NCI-H2107 (cell line): ENCODE measurements at places on chromosomes 7 and 10.
A peak's percentile ranks its signal among the peaks of the same experiment; 100 is the strongest.

- no peak for DNase-seq
Measured at GRCh38 chr10:53699684-53700083, 927.1 kb upstream of the MBL2 start.

- no peak for DNase-seq
Measured at GRCh38 chr10:21047511-21047910, 150.4 kb upstream of the NEBL start.

GRCh38 chr7:54858008-54858692 lies 99.1 kb upstream of the SEC61G start:
- DNase-seq = peak; percentile 23

GRCh38 chr10:125334545-125334944 lies 174.2 kb upstream of the CTBP2 start:
- no peak for DNase-seq

DNA sequence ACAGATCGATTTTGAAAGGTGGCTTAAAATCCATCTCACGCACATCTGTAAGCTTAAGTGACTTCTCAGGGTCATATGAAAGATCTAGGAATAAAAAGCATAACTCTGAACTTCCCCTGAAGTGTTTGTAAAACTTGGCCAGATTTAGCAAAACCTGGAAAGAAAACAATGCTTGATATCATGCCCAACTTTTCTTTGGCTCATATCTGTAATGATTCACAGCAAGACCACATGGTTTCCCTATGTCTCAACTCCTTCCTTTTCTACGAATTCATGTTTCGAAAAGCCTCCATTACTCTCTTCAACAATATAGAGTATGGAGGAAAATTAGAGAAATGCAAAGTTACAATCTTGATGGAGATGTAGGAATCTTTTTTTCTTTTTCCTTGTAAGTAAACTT lies 20.1 kb upstream of the CABCOCO1 start:
- DNase-seq = no peak

GRCh38 chr7:35003679-35004303 lies 33.5 kb downstream of the DPY19L1 start:
- DNase-seq = peak; percentile 61

GRCh38 chr10:60463746-60464145 lies 74.1 kb upstream of the ANK3 start:
- no peak for DNase-seq

DNA sequence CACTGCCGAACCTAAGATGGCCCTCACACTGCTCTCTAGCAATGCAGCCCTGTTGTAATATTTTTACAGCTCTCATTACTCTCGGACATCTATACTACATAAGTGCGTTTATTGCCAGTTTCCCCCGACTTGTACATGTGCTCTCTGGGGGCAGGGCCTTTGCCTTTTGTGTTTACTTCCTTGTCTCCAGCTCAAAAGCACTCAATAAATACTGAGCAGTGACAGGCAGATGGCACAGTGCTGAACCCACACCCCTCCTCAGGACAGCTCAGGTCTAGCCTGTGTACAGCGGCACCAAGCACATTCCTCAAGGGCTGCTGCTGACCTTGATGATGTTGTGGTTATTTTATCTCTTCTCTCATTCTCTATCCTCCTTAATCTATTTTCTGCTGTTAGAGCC lies 68.0 kb upstream of the ELMO1 start:
- no peak for DNase-seq

DNA sequence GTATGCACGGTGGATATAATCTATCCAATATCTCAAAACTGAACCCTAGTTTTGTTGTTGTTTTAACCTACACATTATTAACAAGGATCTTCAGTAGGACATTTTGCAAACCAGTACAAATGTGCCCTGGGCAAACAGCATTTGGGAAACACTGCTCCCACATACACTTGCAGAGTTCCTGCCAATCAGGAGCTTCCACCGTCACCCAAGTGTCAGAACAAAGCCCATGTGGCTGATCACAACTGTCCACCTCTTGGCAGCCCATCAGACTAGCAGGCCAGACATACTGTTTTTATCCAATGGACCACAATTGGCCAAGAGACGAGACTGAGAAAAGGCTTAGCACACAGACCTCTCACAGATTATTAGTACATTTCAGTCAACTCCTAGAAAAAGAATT lies 200.4 kb downstream of the FAM107B start:
- no peak for DNase-seq

GRCh38 chr7:38245409-38245977 lies 27.9 kb downstream of the TARP start:
- DNase-seq = no peak

- no peak for DNase-seq
Measured at GRCh38 chr7:157177333-157177982, 38.7 kb downstream of the UBE3C start.

GRCh38 chr10:110138197-110138812 lies 69.1 kb upstream of the MXI1 start:
- DNase-seq = no peak

GRCh38 chr7:25633426-25634036 lies 405.2 kb upstream of the NPVF start:
- DNase-seq = no peak

DNA sequence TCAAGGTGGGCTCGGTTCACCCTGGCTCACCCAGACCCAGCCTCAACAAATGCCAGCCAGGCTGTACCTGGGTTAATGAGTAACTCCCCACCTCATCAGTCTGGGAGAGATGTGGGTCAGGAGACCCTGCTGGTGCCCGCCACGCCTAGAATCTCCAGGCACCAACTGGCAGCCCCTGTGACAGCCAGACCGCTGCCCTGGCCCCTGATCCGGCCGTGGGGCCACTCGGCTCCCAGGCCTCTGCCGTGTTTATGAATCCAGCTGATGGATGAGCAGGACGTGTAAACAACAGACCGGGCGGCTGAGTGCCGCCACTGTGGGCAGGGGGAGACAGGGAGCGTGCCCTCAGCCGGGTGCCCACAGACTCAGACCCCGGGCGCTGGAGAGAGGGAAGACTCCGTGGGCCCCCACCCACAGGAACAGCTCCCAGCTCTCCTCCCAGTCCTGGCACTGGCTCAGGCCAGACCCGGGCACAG lies 34.0 kb upstream of the PDGFA start:
- DNase-seq = no peak

DNA sequence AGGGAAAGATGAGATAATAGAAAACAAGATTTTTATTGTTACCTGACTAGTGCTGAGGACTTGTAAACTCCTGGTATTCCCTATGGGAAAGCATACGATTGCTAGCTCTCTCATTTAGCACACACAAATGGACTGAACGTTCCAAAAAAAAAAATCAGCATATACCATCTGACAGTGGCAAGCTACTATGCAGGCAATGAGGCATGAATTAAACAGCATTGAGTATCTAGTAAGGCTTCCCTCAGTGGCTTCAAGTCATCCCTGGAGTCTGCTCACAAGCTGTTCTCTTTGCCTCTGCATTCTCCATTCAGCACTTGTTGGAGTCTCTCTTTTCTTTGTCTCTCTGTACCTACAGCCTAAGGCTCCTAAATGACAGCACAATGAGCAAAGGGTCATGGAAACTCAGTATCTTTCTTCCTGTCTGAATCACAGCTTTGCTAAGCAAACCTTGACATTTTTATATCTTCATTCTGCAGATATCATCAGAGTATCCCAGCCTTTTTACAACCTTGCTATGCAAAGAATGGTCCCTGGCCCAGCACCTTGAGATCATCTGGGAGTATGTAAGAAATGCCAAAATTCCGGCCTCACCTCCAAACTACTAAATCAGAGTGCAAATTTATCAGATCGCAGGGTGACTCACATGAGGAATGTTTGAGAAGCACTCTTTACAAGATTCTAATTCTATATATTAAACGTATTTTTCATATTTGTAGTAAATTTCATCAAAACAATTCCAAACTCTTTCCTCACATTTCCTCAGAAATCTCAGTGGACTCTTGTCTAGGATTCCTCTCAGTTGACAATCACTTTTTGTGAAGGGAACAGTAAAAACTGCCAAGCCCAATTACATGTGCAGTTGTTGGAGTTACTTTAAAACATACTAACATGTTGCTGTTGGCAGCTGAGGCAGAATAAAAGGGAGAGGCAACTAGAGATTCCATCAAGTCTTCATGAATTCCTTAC lies 10.8 kb upstream of the LIPA start:
- no peak for DNase-seq

GRCh38 chr10:62842983-62843382 lies 26.8 kb upstream of the EGR2 start:
- no peak for DNase-seq
